ENCODE measurements at places on chromosomes 13 and 19. TPM values are rescaled to one million over a fixed set of nuclear protein-coding genes. Genes with fewer than 3 reads are reported as not detected.

CEACAM6 gene
- total RNA-seq = not detected

ZSCAN18 gene
- total RNA-seq = 15.9 TPM

RFPL4A gene
- total RNA-seq = not detected

SH2D3A gene
- total RNA-seq = 21.2 TPM

TSC22D1 gene
- 4.1 TPM for total RNA-seq

KASH5 gene
- total RNA-seq = not detected

FCER2 gene
- 0.65 TPM for total RNA-seq

ZNF20 gene
- total RNA-seq = 1.7 TPM

LYPD3 gene
- 1.0 TPM for total RNA-seq

ZNF726 gene
- total RNA-seq = 13.4 TPM

TMPRSS9 gene
- not detected for total RNA-seq

ZNF888 gene
- total RNA-seq = 8.0 TPM

EDDM13 gene
- total RNA-seq = 1.0 TPM

C19orf81 gene
- not detected for total RNA-seq

FGF22 gene
- 1.7 TPM for total RNA-seq

PNMA8A gene
- total RNA-seq = not detected

RGL3 gene
- not detected for total RNA-seq

AP2S1 gene
- total RNA-seq = 69.7 TPM

SCEL gene
- not detected for total RNA-seq

SAFB2 gene
- 159 TPM for total RNA-seq

FREM2 gene
- total RNA-seq = not detected

ZNF43 gene
- total RNA-seq = 29.0 TPM

LENG1 gene
- total RNA-seq = 2.8 TPM

PRDX2 gene
- 307 TPM for total RNA-seq
